Mucosa of gallbladder (tissue), 1 donor: ENCODE measurements at places on chromosomes 3 and 15. TPM values are rescaled to one million over a fixed set of nuclear protein-coding genes. Genes with fewer than 3 reads are reported as not detected.

MED12L gene
- total RNA-seq = 7.5 TPM

DNA sequence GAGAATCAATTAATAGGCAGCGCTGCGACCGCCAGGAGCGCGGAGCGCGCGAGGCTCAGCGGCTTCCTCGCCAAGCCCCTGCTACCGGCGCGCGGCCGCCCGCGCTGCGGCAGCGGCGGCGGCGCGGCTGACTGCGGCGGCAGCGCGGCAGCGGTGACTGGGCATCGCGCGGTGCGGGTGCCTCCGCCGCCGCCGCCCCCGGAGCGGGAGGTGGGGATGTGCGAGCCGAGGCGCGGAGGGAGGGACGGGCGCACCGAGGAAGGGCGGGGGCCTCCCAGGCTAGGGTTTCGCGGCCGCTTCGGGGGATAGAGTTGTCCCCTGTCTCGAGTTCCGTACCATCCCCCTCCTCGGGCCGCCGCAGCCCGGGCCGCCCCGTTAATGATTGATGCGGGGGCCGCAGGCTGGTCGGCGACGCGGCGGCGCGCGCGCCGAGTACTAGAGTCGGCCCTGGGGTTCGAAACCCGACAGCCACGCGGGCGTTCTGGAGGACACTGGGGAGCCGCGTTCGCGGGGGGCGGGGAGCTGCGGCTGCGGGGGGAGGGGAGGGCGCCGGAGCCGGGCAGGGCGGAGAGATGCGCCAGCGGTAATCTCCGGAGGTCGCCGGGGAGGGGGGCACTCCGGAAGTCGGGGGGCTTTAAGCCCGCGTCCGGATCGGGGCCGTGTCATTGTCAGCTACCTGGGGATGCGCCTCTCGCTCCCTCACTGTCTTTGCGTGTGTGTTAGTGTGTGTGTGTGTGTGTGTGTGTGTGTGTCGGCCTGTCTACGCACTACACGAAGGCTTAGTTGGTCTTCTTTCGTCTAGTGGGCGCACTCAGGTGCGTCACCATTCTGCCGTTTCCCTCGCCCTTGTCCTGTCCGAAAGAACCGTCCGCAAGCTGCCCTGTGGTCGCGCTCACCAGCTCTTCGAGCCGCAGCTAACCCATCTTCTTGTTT, at the start of gene PAQR9:
Gene PAQR9, minus strand, starts transcription at position 159 of the 933 bp plus-strand sequence. CDS start 338 bp downstream, outside the sequence.
- no peak for DNase-seq

VPS8 gene
- total RNA-seq = 48.3 TPM

AGTR1 gene
- 1.9 TPM for total RNA-seq

DNA sequence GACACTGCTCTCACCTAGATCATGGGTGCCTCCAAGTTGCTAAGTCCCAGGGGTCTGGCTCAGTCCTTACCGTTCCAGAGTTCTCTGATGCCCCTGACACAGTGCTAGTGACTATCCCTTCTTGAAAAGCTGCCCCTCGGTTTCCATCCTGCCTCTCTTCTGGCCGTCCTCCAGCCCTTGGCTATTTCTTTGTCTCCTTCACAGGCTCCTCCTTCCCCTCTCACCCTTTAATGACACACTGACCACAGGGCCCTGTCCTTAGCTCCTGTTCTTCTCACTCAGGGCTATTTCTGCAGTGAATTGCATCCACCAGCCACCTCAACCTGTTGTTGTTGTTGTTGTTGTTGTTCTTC, 31.1 kb downstream of the SLC28A1 start:
- no peak for DNase-seq

ISLR gene
- 53.0 TPM for total RNA-seq
